NCI-H460 (cell line): ENCODE measurements at places on chromosomes 1 and 21.

DNA sequence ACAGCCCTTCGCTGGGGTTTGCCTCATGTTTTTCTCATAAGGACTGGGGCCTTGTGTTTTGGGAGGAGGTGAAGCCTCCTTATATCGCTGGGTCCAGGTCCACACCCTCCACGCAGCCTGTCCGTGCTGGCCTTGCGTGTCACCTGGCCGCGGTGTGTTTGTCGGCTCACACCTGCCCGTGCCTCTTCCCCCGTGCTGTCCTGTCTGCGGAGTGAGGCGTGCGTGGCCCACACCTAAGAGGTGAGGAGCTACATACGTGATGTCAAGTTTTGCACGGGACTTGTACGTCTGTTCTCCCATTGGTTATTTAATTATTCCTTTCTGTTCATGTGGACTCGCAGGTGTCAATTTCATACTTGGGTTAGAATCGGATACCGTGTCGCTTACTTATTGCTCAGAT lies 30.7 kb downstream of the PRKCZ start:
- DNase-seq = no peak

DNA sequence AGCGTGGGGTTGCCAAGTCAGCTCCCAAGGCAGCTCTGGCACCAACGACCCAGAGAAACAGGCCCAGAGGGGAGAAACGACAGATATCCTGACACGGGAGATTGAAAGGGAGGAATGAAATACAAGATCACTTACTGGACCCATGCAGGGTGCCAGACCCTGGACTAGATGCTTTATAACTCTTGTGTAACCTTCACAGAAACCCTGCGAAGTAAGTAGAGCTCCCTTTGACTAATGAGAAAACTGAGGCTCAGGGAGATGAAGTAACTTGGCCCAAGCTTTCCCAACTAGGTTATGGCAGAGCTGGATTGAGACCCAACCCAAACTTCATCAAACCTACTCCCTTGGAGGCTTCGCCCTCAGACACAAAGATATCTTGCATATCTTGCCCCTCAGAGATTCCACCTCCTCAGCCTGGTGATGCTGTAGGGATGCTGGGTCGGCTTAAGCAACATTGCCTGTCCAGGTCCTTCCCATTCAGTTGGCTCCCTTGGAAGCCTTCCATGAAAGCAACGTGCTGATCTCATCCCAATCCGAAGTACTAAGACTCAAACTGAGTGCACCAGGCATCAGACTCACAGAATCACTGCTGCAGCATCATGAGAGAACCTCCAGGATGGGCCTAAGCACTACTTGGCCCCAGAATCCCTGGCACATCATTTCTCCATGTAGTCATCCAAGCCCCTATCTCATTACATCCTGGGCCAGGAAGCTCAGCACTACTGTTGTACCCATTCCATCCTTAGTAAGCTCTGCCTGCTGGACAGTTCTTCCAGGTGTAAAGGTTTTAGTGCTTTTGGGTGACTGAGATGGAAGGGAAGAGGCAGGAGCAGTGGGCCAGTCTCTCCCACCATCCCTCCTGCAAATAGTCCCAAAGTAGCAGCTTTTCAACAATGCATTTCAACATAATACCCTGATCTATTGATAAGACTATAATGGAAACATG lies 1.1 kb upstream of the IGSF9 start:
- DNase-seq = no peak

- DNase-seq = no peak
Measured at GRCh38 chr21:45246386-45247320, 41.0 kb downstream of the POFUT2 start.

- peak; percentile 27 for DNase-seq
Measured at GRCh38 chr1:240169188-240169587, 77.5 kb downstream of the FMN2 start.

DNA sequence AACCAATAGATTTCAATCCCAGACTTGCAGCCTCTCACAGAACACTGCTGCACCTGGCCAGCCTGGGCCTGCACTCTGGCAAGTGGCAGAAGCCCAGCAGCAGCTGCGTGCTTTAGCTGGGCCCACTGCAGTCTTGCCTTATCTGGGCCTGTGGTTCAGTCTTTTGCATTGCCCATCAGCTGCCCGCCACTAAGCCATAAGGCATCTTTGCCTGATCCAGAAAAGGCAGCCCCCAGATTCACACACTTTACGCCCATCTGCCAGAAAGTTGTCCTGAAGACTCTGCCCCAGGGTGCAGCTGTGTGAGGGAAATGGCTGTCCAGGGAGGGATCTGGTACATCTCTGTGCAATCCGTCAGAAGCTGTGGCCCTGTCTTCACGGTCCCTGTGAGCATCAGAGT lies 217.0 kb downstream of the DNAH14 start:
- DNase-seq = no peak

DNA sequence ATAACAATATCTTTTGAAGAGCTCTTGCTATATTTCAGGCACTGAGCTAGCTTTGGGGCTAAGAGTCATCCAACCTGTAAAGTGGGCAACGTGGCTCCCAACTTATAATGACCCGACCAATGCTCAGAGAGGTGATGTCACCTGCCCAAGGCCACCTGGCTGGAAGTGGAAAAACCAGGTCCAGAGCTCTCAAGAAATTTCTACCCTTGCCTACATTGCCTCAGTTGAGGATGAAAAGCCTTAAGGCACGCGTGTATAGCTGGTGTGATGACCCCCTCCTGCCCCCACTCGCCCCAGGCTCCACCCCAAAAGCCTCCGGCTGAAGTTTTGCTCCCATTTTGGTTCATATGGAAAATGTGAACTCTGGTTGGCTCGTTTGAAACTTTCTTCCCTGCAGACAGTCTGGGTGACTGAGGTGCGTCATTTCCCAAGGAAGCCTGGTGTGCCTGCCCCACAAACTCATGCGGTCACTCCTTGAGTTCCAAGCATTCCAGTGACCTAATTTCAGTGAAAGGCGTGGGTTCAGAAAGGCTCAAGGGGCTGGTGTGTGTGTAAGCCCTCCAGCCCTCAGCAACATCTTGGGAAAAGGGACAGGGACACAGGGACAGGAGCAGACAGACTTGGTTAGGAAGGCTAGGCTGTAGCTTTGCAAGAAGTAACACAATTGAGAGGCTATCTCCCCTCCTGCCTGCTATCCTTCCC lies 20.5 kb downstream of the HTR1D start:
- DNase-seq = peak; percentile 93

- DNase-seq = peak; percentile 1
Measured at GRCh38 chr1:96845464-96845863, 123.9 kb downstream of the PTBP2 start.

- DNase-seq = no peak
Measured at GRCh38 chr1:113811156-113811887, 954 bp downstream of the RSBN1 start.

DNA sequence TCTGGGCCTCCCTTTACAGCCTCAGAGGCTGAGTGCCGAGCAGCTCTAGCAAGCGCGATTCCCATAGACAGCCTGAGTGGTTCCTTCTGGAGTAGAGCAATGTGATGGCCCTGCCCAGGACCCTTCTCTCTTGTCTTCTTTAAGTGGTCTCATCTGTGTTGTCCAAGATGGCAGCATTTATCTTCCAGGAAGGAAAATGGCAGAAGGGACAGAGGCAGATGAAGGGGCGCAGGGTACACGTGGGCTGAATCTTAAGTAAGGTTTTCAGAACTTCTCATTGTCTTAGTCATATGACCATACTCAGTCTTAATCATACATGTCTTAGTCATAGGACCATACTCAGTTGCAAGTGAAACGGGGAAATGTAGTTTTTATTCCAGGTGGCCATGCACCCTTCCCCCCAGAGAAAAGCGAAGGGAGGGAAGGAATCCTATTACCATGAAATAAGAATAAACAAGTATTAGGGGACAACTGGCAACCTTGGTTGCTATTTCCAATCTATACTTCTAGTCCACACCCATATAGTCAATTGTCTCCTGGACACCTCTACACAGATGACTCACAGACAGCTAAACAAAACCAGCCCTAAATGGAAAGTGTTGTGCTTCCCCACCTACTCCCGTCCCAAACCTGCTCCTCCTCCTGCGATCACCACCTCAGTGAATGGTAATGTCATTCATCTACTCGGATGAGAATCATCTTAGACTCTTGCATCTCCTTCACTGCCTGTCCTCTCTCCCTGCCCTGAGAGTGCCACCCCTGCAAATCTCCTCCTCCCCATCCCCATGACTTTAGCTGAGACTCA lies 13.3 kb downstream of the OVAAL start:
- DNase-seq = no peak

DNA sequence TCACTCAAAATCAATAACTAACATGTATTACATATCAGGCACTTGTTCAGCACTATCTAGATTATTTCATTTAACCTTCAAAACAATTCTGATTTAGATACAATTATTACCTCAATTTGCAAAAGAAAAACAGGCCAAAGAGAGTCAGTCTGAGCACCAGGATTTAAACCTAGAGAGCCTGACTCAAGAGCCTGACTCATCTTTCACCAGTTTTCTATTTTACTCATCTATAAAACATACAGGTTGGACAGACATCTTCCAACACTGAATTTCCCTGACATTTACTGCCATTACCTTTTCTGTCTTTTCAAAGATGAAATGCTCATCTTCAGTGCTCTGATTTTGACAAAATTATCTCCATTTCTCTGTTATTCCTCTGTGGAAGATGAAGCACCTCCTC lies 116.5 kb downstream of the MRPL39 start:
- DNase-seq = no peak

- DNase-seq = no peak
Measured at GRCh38 chr1:44641126-44642102, 32.9 kb downstream of the TMEM53 start.

DNA sequence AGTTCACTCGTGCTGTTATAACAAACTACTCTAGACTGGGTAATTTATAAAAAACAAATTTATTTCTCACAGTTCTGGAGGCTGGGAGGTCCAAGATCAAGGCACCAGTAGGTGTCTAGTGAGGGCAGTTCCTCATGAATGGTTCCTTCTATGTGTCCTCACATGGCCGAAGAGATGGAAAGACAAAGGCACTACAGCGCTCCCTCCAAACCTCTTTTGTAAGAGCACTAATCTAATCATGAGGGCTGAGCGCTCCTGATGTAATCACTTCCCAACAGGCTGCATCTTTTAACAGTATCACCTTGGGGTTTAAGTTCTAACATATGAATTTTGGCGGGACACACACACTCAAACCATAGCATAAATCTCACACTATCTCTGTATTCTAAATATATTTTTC lies 54.0 kb upstream of the KANK4 start:
- no peak for DNase-seq

- no peak for DNase-seq
Measured at GRCh38 chr1:200776949-200777348, 38.3 kb downstream of the CAMSAP2 start.

DNA sequence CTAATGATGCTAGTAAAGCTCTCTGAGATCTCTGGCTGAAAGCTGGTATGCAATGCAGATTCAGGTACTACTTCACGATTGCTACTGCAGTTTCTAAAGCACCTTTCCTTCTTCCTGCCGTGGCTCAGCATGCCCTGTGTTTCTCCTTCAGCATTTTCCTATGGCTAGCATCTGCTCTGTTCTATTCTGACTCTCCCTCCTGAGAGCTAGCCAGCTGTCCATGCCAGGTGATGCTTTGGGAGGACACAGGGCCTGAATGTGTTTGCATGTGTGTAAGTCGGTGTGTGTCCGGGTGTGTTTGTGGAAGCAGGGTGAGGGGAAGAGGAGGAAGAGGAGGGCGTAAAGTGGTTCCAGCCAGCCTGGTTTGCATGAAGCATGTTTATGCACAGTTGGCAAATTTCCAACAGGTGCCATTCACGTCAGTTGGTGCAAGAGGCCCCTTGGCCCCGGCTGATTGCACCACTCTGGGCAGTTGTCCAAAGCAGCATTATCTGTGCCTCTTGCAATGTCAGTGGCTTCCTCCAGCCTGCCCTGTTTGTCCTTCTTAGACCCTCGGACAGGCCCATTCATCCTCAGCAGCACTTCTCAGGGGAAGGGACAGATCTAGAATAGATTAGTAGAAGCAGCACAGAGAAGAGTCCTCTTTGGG lies 433.3 kb downstream of the DISC1 start:
- no peak for DNase-seq

DNA sequence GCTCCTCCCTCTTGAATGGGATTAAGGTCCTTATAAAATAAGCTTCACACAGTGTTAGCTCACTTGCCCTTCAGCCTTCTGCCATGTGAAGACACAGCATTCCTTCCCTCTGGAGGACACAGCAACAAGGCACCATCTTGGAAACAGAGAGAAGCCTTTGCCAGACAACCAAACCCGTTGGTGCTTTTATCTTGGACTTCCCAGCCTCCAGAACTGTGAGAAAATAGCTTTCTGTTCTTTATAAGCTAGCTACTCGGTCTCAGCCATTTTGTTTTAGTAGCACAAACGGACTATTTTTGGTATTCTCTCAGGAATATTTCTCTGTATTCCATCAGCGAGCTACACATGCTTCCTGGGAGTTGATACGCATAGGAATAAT lies 58.6 kb upstream of the IRF2BP2 start:
- DNase-seq = no peak

DNA sequence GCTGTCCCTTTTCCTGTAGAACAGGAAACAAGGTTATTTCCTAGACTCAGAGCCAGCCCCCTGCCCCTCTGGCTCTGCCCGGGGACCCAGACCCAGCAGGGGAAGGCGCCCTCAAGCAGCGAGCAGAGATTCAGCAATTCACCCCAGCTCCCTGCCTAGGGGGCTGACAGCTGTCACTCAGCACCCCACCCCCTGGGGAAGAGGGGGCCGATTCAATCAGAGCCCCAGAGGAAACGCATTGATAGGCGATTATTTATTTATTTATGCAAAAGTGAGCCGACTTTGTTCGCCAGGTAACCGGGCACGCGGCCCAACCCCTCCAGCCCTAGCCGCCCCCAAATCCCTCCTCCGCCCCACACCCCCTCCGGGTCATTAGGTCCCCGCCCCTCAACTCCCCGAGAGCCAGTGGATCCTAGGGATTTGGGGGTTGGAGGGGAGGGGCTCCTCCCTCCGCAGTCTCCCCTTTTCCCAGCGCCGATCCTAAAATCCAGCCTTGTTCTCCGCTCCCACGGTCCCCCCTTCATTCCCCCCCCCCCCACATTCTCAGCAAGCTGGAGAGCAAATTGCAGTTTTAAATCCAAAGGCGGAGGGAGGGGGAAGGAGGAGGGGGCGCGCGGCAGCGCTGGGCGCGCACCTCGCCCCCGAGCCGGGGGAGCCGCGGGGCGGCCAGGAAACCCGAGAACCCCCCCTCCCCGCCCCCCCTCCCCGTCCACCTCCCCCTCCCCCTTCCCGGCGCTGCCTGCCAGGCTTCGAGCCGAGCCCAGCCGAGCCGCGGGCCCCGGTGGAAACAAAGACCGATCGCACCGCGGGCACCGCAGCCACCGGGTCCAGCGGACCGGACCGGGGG lies 1.3 kb downstream of the AHDC1 start:
- no peak for DNase-seq

GRCh38 chr21:36852293-36852692 lies 114.2 kb downstream of the HLCS start:
- no peak for DNase-seq
